Caco-2 (cell line): ENCODE measurements at places on chromosomes 5 and 9.

DNA sequence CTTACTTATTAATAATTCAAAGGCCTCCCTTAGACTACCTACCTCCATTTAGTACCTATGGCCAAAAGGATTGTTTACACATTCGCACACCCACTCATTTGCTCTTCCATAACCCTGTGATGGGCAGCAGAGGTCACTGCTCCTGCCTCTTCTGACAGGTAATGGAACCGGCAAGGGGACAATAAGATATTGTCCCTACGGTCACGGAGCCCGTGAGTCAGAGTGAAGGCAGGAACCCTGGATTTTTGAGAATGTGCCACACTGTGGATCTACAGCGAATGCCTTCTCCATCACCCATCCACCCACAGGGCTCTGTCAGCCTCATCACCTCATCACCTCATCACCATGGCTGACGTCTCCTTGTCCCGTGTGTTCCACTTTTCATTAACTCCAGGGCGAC, 132.3 kb downstream of the MYO10 start:
- DNase-seq, result no peak
- no peaks in the 10 kb centered on the region for H3K36me3 ChIP-seq
- no peaks in the 10 kb centered on the region for H3K4me1 ChIP-seq
- H3K27me3 ChIP-seq, result no peaks in the 10 kb centered on the region

DNA sequence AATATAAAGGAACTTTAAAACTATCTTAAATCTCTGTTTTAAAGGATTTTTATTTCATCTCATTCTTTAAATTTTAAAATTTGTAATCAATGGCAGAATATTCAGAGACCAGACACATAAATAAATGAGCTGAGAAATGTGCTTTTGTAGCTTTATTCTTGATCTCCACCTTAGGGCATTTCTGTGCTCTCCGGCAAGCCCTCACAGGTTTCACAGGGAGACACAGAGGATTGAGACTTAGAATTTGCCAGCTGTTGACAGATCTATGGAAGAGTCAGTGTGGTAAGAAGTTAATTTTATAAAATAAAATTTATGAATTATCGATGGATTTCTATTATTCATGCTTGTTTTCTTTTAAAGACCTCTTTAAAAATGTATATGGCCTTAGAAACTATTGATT, 206.8 kb downstream of the CD180 start:
- no peaks in the 10 kb centered on the region for H3K36me3 ChIP-seq
- peaks cover 17% of the 10 kb centered on the region for H3K4me1 ChIP-seq
- no peaks in the 10 kb centered on the region for H3K27me3 ChIP-seq
- no peak overlapping the region for H3K4me3 ChIP-seq

DNA sequence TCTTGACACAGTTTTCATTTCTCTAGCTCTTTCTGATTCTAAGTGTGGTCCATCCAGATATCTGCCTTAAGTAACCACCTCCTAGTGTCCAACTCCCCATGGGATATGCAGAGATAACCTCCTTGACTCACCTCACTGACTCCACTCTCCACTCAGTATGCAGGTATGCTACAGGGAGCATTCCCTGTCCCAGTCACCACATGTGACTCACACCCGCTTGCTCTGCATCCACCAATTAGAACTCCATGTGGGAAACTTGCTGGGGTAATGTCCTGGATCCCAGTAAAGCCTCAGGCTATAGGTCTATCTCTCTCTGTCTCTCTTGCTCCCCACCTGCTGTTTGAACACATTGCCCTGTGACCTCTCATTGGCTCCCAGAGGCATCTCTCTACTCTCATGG, 563.9 kb downstream of the HTR1A start:
- H3K27me3 ChIP-seq, result no peaks in the 10 kb centered on the region; the same call in 1 of the 2 replicates
- no peaks in the 10 kb centered on the region for H3K36me3 ChIP-seq
- H3K4me1 ChIP-seq, result no peaks in the 10 kb centered on the region

DNA sequence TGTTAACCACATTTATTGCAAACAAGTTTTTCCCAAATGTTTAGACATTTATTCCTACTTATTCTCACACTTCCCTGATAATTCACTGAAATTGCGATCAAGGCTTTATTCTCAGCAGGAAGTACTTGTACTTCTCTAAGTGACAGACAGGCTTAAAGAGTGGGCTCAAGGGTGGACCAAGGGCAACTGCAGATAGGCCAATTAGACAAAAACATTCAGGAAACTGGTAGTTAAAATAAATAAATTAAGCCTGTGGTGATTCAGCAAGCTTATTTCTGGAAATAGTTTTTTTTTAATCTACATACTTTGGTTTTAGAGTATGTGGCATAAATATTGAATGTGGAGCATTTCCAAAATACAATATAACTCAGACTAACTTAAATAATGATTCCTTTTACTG, 136.1 kb downstream of the UGCG start:
- H3K4me3 ChIP-seq, result no peak overlapping the region
- peaks cover 30% of the 10 kb centered on the region for H3K4me1 ChIP-seq
- H3K27ac ChIP-seq, result no peak overlapping the region
- H3K27me3 ChIP-seq, result no peaks in the 10 kb centered on the region
